HT1080 (cell line): ENCODE measurements at places on chromosomes 16 and 17. TPM values are rescaled to one million over a fixed set of nuclear protein-coding genes. Genes with fewer than 3 reads are reported as not detected.

ITGAX gene
- 2.1 and 2.7 TPM in 2 replicates for total RNA-seq

CHRNE gene
- not detected in 2 replicates for total RNA-seq

ZSCAN10 gene
- total RNA-seq, result not detected in 2 replicates

GPRC5B gene
- 1.2 and 2.7 TPM in 2 replicates for total RNA-seq

PERCC1 gene
- not detected in 2 replicates for total RNA-seq

KRT27 gene
- total RNA-seq, result not detected in 2 replicates

BCAR1 gene
- 81.0 and 92.8 TPM in 2 replicates for total RNA-seq

TMEM11 gene
- 38.3 and 52.3 TPM in 2 replicates for total RNA-seq
